ENCODE measurements at places on chromosomes 16 and 17. TPM values are rescaled to one million over a fixed set of nuclear protein-coding genes. Genes with fewer than 3 reads are reported as not detected.

The CEP112 gene
- 4.5 TPM for total RNA-seq

The UMOD gene
- not detected for total RNA-seq

The VAT1L gene
- total RNA-seq: not detected

The ADORA2B gene
- total RNA-seq: 60.0 TPM

The PRPSAP2 gene
- total RNA-seq: 67.5 TPM

The UTS2R gene
- total RNA-seq: not detected

The ADAM11 gene
- total RNA-seq: 0.14 TPM

The DNAH9 gene
- 1.5 TPM for total RNA-seq

The GRAP gene
- total RNA-seq: 4.3 TPM

The ATXN1L gene
- total RNA-seq: 6.0 TPM

The KLHL10 gene
- not detected for total RNA-seq

The CBFA2T3 gene
- not detected for total RNA-seq

The STAT5A gene
- total RNA-seq: not detected

The KIAA0753 gene
- total RNA-seq: 16.8 TPM

The MYH11 gene
- not detected for total RNA-seq

The CDH1 gene
- not detected for total RNA-seq

The ZG16 gene
- not detected for total RNA-seq

The RPH3AL gene
- total RNA-seq: 17.7 TPM

The FAAP100 gene
- total RNA-seq: 40.5 TPM

The TBX4 gene
- total RNA-seq: 1.7 TPM

The SCN4A gene
- total RNA-seq: 0.37 TPM

The AATK gene
- total RNA-seq: 0.09 TPM

The ZNF598 gene
- 45.0 TPM for total RNA-seq

The SLFN11 gene
- total RNA-seq: 0.03 TPM

The PDIA2 gene
- total RNA-seq: 0.74 TPM

The ZNF821 gene
- total RNA-seq: 16.1 TPM

The SNX20 gene
- not detected for total RNA-seq

The GPR179 gene
- total RNA-seq: 0.07 TPM

The NOL11 gene
- total RNA-seq: 46.8 TPM

The TM4SF5 gene
- not detected for total RNA-seq

The WNT9B gene
- not detected for total RNA-seq

The AANAT gene
- total RNA-seq: not detected

The TBC1D3E gene
- not detected for total RNA-seq

The CD300LG gene
- not detected for total RNA-seq

The TBC1D28 gene
- total RNA-seq: not detected

The HID1 gene
- total RNA-seq: not detected

The MT1A gene
- total RNA-seq: not detected

The PPL gene
- total RNA-seq: 10.2 TPM

The ATXN2L gene
- 16.6 TPM for total RNA-seq

The KRTAP16-1 gene
- not detected for total RNA-seq

The EFCAB5 gene
- 3.1 TPM for total RNA-seq

The KLHL11 gene
- 15.5 TPM for total RNA-seq

The ABHD15 gene
- 27.6 TPM for total RNA-seq
